ENCODE measurements at places on chromosomes 5 and 9.

DNA sequence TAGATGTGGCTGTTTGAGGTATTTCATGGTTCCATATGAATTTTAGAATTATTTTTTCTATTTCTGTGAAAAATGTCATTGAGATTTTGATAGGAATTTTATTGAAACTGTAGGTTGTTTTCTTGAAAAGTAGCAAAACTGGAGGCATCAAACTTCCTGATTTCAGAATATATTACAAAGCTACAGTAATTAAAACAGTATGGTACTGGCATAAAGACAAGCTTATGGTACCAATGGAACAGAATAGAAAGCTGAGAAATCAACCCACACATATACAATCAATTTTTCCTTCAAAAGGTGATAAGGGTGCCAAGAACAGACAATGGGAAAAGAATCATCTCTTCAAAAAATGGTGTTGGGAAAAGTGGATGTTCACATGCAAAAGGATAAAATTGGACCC is 197.7 kb upstream of the DAP start:
- DNase-seq = no peak

- DNase-seq = no peak
Measured at GRCh38 chr5:83474161-83474796, 2.7 kb downstream of the VCAN start.

GRCh38 chr5:61738446-61738845 is 406.4 kb downstream of the ZSWIM6 start:
- DNase-seq = no peak

GRCh38 chr9:70049672-70050271 is 6.1 kb downstream of the MAMDC2 start:
- no peak for DNase-seq

DNA sequence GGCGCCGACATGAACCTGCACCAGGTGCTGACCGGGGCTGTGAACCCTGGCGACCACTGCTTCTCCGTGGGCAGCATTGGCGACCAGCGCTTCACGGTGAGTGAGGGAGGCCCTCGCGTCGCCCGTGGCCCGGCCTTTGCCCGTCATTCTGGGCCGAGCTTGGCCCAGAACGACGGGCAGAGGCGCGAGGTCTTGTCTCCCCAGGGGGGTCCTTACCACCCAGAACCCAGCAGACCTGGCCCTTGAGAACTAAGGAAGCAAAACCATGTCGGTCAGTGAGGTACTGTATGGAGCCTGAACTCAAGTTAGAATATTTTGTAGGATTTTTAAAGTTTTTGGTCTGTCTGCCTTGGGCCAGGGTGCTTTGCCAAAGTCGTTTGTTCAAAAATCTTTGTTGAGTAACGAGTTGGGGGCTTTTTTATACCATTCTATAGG is 691 bp downstream of the DMXL1 start:
- DNase-seq = no peak

- DNase-seq = no peak
Measured at GRCh38 chr5:73027361-73027760, 71.5 kb downstream of the FCHO2 start.

- DNase-seq = no peak
Measured at GRCh38 chr9:96651626-96652025, 3.5 kb downstream of the PRXL2C start.

GRCh38 chr5:107126341-107126740 is 544.4 kb downstream of the EFNA5 start:
- DNase-seq = no peak

GRCh38 chr5:85823462-85824426 is 794.0 kb upstream of the COX7C start:
- DNase-seq = no peak

DNA sequence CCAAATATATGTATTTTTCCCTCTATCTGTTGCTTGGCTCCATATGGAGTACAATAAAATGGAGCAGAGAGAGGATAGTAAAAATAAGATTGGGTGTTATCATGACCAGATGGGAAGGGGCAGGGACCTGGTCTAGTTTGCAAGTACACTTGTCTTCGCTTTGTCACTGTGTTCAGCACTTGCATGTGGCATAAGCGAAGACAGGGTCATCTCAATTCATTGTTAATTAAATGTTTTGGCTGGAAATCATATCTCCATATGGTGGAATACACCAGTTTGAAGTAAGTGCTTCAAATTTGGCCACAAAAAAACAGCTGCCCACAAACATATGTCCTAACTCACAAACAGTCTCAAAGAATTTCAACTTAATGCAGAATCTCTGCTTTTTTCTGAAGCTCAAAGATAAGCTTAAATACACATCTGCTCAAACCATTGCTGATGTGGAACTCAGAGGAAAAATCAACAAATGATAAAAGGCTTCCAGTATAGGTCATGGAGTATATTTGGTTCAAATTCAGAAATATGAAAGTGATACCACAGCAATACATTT is 865.4 kb downstream of the TLE4 start:
- DNase-seq = no peak

GRCh38 chr5:114734238-114734637 is 372.4 kb downstream of the KCNN2 start:
- no peak for DNase-seq

DNA sequence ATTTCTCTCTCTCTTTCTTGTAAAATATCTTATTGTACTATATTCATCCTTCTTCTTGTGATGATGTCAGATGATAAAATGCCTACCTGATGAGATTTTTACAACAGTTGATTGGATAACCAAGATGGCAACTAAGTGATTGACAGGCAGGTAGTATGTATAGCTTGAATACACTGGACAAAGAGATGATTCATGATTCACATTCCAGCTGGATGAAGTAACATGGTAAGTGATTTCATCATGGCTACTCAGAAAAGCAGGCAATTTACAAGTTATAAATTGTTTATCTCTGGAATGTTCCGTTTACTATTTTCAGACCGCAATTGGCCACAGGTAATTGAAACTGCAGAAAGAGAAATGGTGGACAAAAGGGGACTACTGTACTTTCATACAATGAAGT is 1471.7 kb upstream of the C9orf72 start:
- no peak for DNase-seq

DNA sequence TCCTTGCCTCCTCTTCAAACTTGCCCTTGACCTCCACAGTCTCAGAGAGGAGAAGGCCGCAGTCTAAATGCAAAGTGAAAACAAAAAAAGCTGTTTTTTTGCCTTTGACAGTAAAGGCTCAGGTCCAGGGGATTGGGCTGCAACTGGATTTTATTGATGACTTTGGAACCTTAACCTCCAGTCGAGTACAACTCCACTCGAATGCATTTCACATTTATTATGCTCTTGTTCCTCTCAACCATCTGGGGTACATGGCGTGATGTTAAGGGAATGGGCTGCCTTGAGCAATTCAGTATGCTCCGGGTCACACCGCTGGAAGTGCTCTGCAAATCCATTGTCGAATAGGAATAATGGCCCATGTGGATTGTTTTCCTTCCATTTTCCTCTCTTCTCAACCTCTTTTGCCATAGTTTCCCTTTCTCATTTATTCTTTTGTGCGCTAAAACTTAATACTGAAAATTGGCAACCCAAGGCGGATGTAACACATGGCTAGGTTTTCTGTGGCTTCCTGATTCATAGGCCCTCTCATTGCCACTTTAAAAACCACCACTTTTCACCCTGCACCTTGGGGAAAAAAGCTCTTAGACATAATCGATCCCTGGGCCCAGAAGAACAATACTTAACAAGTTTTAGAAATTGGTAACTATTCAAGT is 34.3 kb downstream of the ITK start:
- no peak for DNase-seq

- DNase-seq = no peak
Measured at GRCh38 chr9:114081441-114082016, 3.4 kb upstream of the AMBP start.

DNA sequence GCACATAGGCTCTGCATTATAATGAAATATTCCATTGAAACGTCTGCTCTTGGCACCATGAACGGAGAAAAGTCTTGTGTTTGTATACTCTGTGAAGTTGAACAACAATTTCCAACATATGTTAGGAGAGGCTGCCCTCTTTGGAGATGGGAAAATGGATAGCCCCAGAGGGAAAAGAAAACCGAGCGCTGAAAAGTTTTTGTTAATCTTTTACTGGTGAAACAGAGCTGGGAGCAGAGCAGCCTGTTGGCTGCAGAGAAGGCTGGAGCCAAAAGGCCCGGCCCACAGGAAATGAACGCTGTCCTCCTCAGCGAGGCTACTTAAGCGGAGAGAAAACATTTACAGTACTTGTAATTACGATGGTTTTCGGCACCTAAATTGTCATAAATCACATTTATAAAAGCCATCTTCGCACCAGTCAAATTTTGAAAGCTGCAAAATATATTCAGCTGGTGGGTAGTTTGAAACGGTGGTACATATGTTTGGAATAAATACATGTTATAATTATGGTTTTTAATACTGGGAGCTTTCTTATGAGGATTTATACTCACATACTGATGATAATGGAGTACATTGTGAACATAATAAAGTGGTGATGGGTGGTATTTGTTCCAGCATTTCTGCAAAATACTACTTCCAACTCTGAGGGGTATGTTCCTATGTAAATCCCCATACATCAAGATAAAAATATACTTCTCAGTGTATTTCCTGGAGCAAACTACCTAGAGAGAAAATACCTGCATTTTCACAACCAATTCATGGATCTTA is 129.6 kb upstream of the CNTLN start:
- no peak for DNase-seq

GRCh38 chr5:148963664-148964063 is 99.2 kb downstream of the SH3TC2 start:
- no peak for DNase-seq

GRCh38 chr5:10632110-10632761 is 68.4 kb downstream of the ANKRD33B start:
- peak; percentile 66 for DNase-seq

- no peak for DNase-seq
Measured at GRCh38 chr5:21173036-21173435, 1185.0 kb upstream of the CDH18 start.

GRCh38 chr5:40428126-40428525 is 251.6 kb upstream of the PTGER4 start:
- no peak for DNase-seq

GRCh38 chr9:95864852-95865580 is 10.5 kb upstream of the ERCC6L2 start:
- no peak for DNase-seq

- no peak for DNase-seq
Measured at GRCh38 chr9:20405616-20406015, 216.7 kb downstream of the MLLT3 start.

DNA sequence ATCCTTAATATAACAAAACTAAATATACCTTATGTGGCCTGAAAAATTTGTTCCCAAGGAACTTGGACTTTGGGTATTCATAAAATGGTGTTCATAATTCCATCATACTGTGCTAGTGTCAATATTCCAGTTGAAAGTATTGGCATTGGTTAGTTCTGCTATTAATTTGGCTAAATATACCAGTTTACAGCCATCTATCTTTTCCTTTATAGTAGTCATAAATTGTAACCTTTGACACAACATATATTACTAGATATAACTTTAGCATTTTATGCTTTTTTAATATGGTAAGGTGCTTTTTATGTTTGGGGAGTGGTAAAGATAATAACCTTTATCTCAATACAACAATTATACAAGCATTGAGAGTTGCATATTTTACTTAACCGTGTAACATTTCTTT is 23.7 kb downstream of the SPATA31D1 start:
- DNase-seq = no peak

DNA sequence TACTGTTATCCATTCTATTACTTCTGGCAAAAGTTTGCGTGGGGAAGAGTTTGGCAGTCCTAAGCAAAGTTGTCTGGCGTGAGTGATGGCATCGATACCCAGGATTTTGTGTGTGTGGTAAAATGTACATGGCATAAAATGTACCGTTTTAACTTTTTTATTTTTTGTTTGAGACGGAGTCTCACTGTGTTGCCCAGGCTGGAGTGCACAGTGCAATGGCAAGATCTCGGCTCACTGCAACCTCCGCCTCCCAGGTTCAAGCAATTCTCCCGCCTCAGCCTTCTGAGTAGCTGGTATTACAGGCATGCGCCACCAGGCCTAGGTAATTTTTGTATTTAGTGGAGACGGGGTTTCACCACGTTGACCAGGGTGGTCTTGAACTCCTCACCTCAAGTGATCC is 55.4 kb upstream of the TJP2 start:
- DNase-seq = no peak

DNA sequence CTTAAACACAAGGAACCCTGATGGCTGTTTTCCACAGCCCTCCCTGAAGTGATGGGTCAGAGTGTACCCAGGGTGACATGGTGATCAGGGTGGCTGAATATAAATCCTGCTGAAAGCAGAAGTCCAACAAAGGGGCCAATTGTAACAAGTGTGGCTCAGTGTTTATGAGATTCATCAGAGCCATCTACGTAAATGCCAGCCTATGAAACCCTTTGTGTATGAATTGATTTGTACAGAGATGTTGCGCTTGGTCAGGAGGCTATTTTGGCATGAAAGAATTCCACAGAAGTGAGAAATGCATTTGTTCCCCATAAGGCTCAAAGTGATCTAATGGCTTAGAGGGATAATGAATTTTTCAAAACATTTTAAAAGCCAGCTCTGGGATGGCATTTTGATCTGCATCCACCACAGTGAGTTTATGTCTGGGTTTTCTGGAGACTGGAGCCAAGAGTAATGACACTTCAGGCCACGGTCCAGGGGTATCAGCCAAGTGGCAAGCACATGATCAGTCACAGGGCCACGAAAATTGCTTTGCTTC is 12.4 kb downstream of the PRUNE2 start:
- no peak for DNase-seq

DNA sequence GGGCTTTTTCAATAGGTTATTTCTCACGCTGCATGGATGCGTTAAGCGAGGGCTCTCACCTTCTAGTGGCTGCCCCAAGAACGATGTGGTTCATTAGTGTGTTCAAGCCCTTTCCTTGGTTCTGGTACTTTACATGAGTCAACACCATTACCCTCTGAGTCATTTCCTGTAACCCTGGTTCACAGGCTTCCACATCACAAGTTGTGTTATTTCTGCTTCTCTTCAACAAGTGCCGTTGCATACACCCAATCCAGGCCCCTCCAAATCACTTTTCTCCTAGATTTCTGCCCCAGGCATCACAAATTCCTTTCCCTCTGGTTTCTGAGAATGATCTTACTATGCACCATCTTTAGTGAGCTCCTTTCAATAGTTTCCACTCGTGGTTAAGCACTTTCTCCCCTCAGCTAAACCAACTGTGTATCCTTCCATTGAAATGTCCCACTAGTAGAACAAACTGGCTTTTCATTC is 69.5 kb upstream of the RAD23B start:
- peak; percentile 13 for DNase-seq

- DNase-seq = no peak
Measured at GRCh38 chr5:10474521-10475075, 32.9 kb downstream of the ROPN1L start.

- DNase-seq = no peak
Measured at GRCh38 chr5:91361055-91361701, 21.9 kb downstream of the ARRDC3 start.

Data from stimulated activated CD4-positive, alpha-beta T cell treated with anti-CD3 and anti-CD28 coated beads, TNF-alpha, amount 100 ng/mL, for 24 hours (primary cell).